ENCODE measurements at places on chromosomes 6 and 20.

- H3K27me3 ChIP-seq = no peaks in the 10 kb centered on the region
- peaks cover 15% of the 10 kb centered on the region for H3K36me3 ChIP-seq
- H3K4me1 ChIP-seq = no peaks in the 10 kb centered on the region
- H3K27ac ChIP-seq = no peak overlapping the region
- no peak overlapping the region for H3K4me3 ChIP-seq
Observed at GRCh38 chr6:130840050-130840449, 12.8 kb downstream of the SMLR1 start.

DNA sequence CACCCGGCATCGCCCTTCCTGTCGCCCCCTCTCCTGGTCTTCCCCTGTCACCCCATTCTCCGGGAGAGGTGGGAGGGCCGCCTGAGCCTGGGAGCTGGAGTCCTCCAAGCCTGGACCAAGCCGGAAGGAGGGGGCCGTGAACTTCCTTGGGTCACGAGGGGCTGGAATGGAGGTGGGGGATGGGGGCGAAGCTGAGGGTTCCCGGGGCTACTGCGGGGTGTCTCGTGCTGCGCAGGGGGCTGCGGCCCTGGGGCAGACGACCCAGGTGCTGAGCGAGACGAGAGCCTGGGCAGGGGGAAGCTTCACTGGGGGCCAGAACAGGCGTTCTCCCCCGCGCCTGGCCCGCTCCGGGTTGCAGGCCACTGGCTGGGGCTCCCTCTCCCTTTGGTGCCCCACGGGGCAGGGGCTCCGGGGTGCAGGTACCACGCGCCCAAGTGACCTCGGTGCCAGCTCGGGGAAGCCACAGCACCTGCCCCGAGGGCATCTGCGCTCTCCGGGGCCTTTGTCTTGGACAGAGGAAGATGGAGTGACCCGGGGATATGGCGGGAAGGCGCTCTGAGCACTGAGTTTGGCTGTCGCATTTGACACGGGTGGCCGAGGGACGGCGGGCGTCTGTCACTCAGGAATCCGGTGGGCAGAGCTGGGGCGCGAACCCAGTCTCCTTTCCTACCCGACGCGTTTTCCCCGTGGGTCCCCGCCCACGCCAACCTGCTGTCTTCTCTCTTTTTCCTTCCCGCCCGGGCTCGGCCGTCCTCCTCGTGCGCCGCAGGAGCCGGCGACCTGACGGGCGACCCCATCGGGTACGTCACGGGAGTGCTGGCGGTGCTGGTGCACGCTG lies 1.2 kb downstream of the SLC35D3 start:
- no peak for DNase-seq
- H3K36me3 ChIP-seq = no peaks in the 10 kb centered on the region
- peaks cover 36% of the 10 kb centered on the region for H3K4me1 ChIP-seq
- peak overlapping the region; percentile 73 for H3K4me3 ChIP-seq
- peaks cover 64% of the 10 kb centered on the region for H3K27me3 ChIP-seq

DNA sequence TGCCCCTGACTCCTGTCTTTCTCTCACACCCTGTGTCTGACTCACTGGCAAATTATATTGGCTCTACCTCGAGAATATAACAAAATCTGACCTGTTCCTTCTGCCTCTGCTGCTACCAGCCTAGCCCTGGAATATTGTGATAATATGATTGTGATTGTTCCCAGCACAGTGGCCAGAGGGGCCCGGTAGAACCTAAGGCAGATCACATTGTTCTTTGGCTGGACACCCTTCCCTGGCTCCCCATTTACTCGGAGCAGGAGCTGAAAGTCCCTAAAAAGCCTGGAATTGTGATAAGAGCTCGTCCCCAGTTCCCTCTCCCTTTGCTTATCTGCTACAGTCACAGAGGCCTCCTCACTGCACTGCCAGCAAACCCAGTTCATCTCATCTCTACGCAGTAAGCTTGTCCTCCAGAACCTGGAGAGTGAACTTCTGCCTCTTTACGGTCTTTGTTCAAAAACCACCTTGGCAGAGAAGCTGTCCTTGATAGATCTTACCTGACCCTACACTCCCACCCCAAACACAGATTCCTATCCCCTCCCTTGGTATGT lies 21.8 kb downstream of the SERPINB6 start:
- H3K27me3 ChIP-seq = no peaks in the 10 kb centered on the region
- peak overlapping the region; percentile 84 for H3K27ac ChIP-seq
- H3K4me3 ChIP-seq = no peak overlapping the region
- no peak for DNase-seq
- H3K36me3 ChIP-seq = peaks cover 45% of the 10 kb centered on the region

DNA sequence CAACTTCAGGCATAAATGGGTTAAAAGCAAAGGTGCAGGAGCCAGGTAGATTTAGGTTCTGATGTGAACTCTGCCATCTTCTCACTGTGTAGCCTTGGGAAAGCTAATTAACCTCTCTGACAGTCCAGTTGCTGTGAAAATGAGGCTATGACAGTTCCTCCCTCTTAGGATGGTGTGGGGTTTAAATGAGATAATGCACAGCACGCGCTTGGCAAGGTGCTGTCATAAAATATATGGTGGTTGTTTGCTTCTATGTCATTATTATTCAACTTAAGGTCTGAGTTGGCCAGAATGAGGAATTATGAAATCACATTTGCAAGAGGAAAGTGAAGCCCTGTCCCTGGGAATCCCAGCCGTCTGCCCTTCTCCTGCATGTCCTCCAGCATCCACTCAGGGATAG lies 15.5 kb upstream of the BCAS1 start:
- peaks cover 33% of the 10 kb centered on the region for H3K27me3 ChIP-seq
- H3K4me1 ChIP-seq = no peaks in the 10 kb centered on the region
- H3K27ac ChIP-seq = no peak overlapping the region
- no peak overlapping the region for H3K4me3 ChIP-seq

DNA sequence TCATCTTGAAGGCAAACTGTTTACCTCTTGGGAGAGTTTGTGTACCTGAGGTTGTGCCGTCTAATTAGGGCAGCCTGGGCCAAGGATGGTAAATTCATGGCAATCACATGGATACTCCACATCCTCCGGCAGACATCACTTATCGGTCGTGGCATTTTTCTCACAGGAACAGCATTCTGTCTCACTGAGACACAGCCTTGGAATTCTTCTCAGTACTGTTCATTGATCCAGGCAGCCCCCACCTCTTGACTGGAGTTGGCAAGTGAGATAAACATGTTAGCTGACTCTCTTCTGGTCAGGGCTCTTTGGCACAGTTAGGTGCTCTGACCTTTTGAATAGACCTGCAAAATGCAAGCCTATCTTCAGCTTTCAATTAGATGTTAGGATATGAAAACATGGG lies 511.4 kb upstream of the FLRT3 start:
- no peak for DNase-seq
- H3K27ac ChIP-seq = no peak overlapping the region
- no peaks in the 10 kb centered on the region for H3K27me3 ChIP-seq
- H3K4me1 ChIP-seq = no peaks in the 10 kb centered on the region
- H3K4me3 ChIP-seq = no peak overlapping the region

Measured in left ventricle myocardium inferior (tissue), 1 donor.